ENCODE measurements at places on chromosomes 3 and 15.

DNA sequence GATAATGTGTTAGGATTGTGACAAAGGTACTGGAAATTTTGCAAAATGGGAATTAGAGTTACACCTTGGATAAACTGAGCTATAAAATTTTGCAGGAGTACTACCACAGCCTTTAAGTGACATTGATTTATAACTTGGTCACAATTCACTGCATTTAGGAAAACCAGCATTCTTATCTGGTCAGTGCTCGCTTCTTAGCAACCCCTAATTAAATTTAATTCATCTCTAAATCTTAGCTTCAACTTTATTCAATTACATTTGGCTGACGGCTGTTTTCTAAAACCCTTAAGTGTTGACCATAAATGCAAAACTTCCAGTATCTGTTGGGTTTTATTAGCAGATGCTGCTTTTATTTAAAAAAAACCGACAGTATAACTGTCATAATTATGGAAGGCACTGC, 31.3 kb downstream of the TFRC start:
- no peak for DNase-seq

DNA sequence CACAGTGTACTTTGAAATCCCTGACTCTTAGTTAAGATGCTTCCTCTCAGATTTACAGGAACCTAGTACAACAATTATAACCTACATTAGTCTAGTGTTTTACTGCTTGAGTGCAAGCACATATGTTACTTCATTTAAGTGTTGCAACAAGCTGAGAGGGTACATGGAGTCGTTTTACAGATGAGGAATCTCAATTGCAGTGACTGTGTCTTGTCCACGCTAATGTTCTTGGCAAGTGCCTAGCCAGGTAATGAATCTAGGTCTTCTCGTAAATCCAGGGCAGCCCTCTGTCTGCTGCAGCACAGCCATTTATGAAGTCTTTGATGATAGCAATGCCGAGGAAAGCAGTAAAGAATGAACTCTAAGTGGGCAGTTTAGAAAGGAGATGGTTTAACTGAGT, 384.4 kb upstream of the ARPP21 start:
- no peak for DNase-seq

GRCh38 chr3:58478781-58479180, 13.1 kb upstream of the KCTD6 start:
- no peak for DNase-seq

DNA sequence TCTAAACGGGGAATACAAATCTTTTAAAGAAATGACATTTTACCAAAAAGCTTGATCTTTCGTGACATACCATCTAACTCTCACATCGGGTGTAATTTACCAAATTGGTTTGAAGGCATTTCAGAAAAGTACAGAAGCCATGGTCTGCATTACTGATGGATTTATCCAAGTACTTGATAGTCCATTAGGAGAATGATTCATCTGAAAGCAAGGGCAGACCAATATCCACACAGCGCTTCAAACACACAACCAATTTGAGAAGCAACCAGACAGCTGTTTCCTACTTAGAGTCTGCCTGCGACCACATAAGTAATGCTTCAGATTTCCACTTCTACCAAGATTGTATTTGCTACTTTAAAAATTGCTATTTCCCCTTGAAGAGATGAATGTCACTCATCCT, 697.6 kb upstream of the ALCAM start:
- no peak for DNase-seq

DNA sequence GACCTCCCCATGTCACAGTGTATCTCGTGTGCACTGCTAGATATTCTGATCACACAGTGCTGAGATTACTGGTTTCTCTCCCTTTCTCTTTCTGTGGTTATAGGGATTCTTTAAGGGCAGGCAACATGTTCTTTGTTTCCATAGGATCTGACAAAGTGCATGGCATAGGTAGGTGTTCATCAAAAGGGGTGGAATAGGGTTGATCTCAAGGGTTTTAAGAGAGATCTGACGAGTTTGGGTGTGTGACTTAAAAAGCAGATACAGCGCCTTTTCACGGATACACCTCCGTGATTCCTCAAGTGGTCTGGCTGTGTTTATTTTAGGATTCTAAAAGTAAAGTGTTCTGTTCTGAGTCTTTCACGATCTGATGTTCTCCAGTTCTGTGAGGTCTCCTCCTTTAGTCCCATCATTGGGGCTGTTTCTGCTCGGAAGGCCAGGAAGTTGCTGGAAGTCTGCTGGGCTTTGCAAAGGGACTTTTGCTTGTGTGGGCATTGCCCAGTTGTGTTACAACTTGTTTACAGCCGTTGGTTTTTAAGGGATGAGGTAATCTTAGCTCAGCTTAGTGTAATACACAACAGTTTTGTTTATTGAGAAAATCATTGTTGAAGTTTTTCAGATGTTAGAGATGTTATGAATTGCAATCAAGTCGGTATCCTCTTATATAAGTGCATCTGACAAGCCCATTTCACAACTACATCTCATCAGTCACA, 34.8 kb downstream of the IGF1R start:
- no peak for DNase-seq

DNA sequence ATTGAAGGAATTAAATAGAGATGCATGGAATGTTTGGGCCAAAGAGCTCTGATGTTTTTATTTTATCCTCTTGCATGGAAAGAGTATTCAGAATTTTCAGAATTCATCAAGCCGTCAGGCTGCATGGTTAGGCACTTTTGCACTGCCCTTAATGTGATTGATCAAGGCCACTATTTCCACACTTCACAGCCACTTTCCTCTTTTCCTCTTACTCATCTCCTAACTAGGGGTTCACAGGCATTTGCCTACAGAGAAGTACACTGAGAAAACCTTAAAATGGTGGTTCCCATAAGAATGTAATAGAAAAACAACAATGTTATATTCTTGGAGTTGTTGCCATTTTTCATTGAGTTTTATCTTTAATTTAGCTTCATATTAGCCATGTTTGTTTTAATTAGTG, 10.9 kb downstream of the SLC35A5 start:
- DNase-seq: no peak

GRCh38 chr15:47728886-47729285, 11.6 kb downstream of the SEMA6D start:
- DNase-seq: no peak

- no peak for DNase-seq
Measured at GRCh38 chr3:195246581-195246995, 24.4 kb downstream of the XXYLT1 start.

- DNase-seq: no peak
Measured at GRCh38 chr3:186815435-186815834, 9.2 kb upstream of the RFC4 start.

DNA sequence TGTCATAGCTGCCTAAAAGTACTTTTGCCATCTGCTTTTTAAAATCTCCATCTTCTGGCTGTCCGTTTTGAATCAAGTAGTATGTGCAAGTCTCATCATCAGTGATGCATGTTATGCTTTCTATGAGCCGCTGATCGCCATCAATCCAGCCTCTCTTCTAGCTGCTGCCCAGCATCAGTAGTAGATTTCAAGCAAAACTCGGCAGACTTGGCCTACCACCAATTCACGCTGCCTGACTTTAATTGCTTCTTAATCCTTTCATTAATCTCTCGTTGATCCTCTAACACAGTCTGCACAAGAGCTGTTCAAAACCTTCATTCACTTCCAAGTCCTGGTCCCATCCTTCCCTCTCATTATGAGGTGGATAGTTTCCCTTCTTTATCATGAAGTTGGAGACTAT, 104.9 kb downstream of the NSUN3 start:
- no peak for DNase-seq

GRCh38 chr3:9246189-9246588, 3.3 kb downstream of the SRGAP3 start:
- DNase-seq: no peak

DNA sequence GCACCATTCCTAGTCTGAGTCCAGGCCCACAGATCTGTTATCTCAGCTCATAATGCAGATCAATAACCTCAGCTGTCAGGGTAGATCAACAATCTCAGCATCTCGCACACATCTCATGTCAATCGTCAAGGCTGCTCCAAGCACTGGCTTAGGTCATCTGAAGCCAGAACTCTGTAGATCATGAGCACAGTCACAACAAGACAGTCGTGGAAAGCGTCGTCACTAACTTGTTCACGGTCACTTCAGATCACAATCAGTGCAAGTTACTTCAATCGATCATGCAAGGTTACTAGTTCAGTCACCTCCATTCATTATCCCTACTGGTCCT, 71.8 kb downstream of the RBPMS2 start:
- DNase-seq: no peak

DNA sequence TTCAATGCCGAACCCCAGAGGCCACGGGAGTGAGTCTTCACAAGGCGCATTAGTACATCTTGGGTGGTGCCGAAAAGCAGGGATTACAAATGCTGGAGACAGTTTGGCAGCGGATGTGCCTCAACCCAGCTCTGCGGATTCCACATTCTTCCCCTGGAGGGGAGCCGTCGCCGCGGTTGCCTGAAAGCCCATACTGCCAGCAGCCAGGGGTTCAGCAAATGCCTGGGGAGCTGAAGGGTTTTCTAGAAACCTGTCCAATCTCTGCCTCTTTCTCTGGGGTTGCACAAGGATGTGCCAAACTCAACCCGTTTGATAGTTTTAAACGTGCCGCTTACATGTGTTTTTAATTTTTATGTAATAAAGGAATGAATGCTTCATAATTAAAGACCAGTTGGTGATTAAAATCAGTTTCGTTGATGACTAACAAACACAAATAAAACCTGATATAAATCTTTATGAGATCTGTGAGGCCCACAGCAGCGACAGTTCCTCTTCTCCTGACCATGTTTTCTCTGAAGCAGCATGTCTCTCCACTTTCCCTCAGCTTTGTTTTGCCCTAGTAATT, 74.6 kb upstream of the LEKR1 start:
- DNase-seq: no peak

DNA sequence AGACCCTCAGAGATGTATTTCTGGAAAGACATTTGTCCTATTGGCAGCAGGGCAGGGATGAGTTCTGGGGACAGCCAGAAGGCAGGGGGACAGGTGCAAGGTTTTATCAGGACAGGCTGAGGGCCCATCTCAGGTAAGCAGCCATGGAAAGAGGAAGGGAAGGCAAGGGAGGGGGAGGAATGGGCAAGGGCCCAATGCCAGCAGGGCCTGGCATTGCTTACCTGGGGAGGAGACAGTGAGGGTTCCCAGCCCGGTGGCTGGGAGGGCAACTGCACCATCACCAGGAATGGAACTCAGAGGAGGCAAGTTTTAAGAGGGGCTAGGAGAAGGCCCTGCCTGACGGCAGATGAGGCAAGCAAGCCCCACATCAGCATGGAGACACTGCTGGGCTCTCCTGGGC, 3.1 kb downstream of the ARPIN start:
- DNase-seq: no peak

DNA sequence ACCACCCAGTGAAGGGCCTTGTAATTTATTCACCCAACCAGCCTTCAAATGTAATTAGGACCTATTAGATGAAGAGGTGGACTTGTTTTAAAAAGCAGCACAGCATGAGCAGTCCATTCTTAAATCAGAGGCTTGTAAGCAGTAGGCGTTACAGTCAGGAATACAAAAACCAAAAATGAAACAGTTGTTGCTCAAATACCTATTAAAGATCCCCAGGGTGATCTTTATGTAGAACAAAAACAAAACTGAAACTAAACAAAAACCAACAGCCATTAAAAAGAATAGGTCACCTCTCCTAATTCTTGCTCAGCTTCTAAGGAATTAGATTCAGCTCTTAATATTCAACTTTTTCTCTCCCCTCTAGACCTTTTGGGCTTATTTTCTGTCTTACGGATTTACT, 104.9 kb upstream of the ST8SIA2 start:
- DNase-seq: no peak

GRCh38 chr3:193870376-193871219, 265.4 kb upstream of the HES1 start:
- DNase-seq: no peak

DNA sequence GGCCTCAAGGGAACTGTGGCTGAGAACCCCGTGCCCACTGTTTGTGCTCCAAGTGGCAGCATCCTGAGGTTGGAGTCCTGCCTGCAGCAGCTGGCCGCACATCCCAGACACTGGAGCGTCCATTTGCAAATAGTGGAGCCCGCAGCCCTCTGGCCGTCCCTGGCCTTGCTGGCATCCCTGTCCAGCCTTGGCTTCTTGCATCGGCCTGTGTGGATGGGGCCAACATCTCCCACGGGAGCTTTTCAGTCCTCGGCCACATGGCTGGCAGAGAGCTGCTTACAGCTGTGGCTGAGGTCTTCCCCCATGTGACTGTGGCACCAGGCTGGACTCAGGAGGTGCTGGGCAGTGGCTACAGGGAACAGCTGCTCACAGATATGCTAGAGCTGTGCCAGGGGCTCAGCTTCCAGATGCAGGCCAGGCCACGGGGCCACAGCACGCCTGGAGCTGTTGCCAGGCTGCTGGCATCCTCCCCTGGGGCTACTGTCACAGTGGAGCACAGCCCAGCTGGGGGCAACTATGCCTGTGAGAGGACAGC, 71.2 kb downstream of the FAM43A start:
- DNase-seq: no peak

DNA sequence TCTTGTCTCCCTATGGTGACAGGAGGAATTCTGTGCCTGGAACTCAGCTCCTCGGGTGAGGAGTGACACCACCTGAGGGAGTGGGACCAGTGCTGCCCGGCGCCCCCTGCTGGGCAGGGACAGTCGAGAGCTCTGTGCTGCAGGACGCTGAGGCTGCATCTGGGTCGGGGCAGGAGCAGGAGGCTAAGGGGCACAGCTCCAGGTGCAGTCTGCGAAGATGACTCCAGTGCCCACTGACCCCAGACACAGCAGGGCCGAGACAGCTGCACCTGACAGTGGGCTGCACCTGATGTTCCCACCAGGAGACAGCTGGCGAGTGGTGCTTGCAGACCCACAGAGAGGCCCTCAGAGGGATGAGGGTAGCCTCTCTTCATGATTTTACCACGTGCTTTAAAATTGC, 152.9 kb downstream of the ATP10A start:
- peak; percentile 58 for DNase-seq

GRCh38 chr3:154971341-154971740, 108.8 kb upstream of the MME start:
- no peak for DNase-seq

DNA sequence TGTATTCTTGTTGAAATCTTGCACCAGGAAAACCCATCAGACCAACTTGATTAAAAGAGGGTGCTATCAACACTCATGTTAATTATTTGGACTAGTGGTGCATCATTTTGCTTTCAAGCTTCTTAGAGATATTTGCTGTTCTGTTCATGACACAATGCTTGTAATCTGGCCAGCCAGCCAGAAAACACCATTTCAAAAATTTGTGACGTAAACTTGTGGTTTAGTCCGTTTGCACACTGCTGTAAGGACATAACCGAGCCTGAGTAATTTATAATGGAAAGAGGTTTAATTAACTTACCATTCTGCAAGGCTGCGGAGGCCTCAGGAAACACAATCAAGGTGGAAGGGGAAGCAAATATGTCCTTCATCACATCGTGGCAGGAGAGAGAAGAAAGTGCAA, 374.3 kb upstream of the TGFBR2 start:
- no peak for DNase-seq

- no peak for DNase-seq
Measured at GRCh38 chr3:14484741-14485140, 55.4 kb downstream of the GRIP2 start.

DNA sequence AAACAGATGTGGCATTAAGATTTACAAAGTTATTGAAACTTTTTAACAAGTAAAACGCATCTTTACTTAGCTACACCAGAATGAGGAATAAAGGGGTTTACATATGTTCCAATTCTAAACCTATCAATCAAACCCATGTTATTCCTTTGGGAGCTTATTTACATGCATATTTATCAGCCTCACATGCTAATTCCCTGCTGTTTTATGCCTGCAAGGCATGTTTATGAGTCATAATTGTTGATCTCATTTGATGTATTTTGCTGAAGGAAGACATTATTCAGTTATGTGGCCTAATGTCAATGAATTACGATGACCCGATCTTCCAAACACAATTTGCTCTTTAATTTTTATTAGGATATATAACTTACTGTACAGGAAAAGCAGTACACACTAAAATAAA, 272.9 kb downstream of the TBC1D5 start:
- no peak for DNase-seq

- DNase-seq: no peak
Measured at GRCh38 chr15:66834881-66835878, 133.1 kb downstream of the SMAD6 start.
